ENCODE measurements at places on chromosomes 3 and 15. TPM values are rescaled to one million over a fixed set of nuclear protein-coding genes. Genes with fewer than 3 reads are reported as not detected.

GRCh38 chr15:63133786-63134185, 12.1 kb downstream of the LACTB start:
- no peak for DNase-seq

GRCh38 chr3:67292356-67293121, 294.4 kb downstream of the KBTBD8 start:
- DNase-seq: peak; percentile 48

- no peak for DNase-seq
These were observed 32.7 kb downstream of the GLDN start for GRCh38 chr15:51374131-51374530.

RAB6B gene
- 0.89 TPM for total RNA-seq

- DNase-seq: no peak
These were observed 37.8 kb downstream of the SLC24A1 start for GRCh38 chr15:65659502-65660052.

GRCh38 chr15:41780266-41780665, 6.0 kb downstream of the MAPKBP1 start:
- DNase-seq: no peak

Measured in stomach (tissue), 19 donors.